ENCODE measurements at places on chromosomes 2 and 18.

GRCh38 chr2:241463276-241464135, 44.9 kb downstream of the STK25 start:
- no peak for DNase-seq

GRCh38 chr2:224417361-224417729, 15.4 kb upstream of the FAM124B start:
- DNase-seq = no peak

- no peak for DNase-seq
Measured at GRCh38 chr2:223746611-223747010, 90.8 kb downstream of the AP1S3 start.

GRCh38 chr2:134395779-134396178, 141.9 kb downstream of the MGAT5 start:
- no peak for DNase-seq

DNA sequence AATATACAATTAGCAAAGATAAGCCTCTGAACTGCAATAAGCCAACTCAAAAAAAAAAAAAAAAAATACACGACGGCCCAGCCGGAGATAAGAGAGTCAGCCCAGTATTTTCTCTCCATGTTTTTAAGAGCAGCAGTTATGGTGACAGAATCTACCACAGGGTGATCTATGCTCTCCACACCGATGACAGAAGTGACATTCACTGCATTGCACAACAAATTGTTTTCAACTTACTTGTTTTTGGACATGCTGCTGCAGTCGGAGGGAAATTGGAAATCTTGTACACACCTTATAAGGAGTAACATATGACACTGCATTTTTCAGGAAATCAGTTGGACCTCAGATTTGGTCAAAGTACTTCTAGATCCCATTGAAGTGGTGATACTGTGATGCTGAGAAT, 23.3 kb upstream of the APOB start:
- no peak for DNase-seq

- no peak for DNase-seq
Measured at GRCh38 chr2:190684931-190685330, 36.0 kb downstream of the NAB1 start.

GRCh38 chr2:20617892-20618467, 32.9 kb downstream of the HS1BP3 start:
- peak; percentile 13 for DNase-seq

- DNase-seq = no peak
Measured at GRCh38 chr18:58253871-58254270, 209.8 kb downstream of the NEDD4L start.

- DNase-seq = no peak
Measured at GRCh38 chr2:122543815-122544214, 788.4 kb downstream of the TSN start.

- no peak for DNase-seq
Measured at GRCh38 chr2:223725494-223725893, 111.9 kb downstream of the AP1S3 start.

DNA sequence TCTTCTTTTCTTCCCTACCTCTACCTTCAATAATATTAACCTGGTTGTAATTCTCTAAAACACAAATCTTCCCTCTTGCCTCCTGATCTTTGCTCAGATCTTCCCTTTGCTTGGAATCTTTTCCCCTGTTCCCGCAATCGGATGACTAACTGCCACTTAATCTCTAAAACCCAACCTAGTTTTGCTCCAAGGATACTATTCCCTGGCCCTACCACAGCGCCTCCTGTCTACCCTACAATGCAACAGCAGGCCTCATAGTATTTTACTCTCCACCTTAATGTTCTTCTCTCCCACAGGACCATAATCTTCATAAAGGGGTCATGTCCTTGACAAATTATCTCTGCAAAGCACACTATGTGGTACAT, 246.8 kb upstream of the TNP1 start:
- no peak for DNase-seq

DNA sequence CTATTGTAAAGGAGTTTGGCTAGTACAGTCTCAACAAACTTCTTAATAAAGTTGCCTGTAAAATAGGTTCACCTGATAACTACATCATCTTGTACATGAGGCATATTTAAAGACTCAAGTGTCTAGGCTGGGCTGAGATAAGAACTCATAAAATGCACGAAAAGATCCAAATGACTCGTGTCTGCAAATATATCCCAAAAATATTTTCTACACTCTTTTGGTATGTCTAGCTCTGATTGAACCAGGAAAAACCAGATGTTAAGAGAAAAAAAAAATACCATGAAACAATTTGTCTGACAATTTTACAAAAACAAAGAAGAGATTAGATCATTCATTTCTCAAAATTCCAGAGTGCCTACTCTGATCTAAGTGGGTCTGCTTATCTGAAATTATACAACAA, 166.9 kb upstream of the OSR1 start:
- DNase-seq = no peak

GRCh38 chr2:16045653-16046352, 105.5 kb downstream of the MYCN start:
- DNase-seq = no peak

- DNase-seq = no peak
Measured at GRCh38 chr18:22067109-22067508, 102.3 kb upstream of the GATA6 start.

DNA sequence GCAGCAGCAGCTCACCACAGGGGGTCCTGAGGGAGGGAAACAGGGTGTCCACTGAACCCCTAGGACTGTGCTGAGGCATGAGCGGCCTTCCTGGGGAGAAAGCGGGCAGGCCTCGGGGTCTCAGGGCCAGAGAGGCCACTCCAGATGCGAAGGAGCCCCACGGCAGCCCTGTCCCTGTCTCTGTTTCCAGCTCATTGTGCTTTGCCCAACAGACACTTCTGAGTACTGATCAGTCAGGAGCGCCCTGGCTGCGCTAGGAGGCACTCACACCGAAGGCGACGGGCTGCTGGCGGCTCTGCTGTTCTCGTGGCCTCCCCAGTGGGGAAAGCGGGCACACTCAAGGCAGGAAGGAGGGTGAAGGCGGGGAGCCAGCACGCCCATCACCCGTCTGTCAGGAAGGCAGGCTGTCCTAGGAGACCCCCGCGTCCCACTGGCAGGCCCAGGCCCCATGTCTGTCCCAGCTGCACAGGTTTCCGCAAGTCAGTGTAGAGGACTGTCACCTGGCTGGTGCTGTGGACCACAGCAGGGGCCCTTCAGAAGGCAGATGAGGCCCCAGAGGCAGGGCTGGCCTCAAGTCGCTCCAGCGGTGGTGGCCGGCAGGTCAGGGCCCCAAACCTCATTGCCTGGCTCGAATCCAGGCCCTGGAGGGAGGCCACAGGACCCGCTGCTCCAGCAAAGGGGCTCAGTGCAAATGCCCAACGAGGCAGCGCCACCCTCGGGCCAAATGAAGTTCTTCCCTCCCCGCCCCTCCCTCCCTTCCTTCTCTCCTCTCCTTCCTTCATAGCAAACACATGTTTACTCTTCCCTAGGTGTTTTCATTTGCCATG, 6.8 kb downstream of the ESPNL start:
- DNase-seq = no peak

GRCh38 chr2:41899189-41899588, 148.6 kb upstream of the PKDCC start:
- no peak for DNase-seq

DNA sequence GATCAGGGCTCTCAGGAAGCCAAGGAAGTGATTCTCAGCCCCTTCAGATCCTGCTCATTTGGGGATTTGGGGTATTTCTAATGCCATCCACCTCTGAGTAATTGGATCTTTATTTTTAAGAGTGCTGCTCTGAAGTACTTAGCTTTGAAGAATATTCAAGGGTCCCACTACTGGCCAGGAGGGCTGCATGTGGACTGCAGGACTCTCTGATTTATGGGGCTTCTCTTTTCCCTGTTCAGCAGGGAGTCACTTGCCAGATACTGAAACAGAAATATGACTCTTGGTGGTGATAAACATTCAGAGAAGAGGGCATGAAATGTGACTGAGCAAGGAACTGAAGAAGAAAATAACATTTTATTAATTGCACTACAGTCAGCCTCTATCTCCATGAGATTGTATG, 138.5 kb downstream of the MTX2 start:
- no peak for DNase-seq

GRCh38 chr18:34352385-34353163, 127.9 kb upstream of the NOL4 start:
- DNase-seq = peak; percentile 99

GRCh38 chr2:223606946-223607345, 4.8 kb upstream of the SCG2 start:
- DNase-seq = no peak

DNA sequence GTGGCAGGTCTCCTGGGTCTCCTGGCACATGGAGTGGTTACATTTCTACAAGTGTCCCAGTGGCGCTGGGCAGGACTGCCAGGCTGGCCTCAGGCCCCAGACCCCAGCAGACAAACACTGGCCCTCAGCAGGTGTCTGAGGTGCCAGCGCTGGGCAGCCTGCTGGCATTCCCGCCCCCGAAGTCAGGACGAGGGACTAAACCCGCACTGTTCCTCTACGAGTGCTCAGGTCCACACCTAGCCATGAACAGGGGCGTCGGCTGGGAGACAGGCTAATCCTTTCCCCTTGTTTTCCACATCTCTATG, 12.8 kb downstream of the SNED1 start:
- DNase-seq = no peak

GRCh38 chr2:142175813-142176338, 45.1 kb upstream of the LRP1B start:
- no peak for DNase-seq

- DNase-seq = no peak
Measured at GRCh38 chr2:16218625-16219024, 278.3 kb downstream of the MYCN start.

DNA sequence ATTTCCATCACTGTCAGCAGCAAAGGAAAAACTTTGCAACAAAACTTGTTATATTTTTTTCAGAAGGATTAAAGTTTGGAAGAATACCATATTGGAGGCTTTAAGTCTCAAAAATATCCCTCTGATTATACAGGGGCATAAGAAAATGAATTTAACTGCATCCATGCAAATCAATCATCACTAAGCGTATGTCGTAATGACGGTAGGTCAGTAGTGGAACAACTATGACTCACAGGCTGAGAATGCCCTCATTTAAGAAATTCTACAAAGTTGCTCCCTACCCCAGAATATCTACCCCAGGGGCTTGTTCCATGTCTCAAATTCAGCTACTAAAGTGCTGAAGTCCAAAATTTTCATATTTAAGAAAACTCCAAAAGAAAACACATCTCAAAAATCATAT, 12.5 kb upstream of the NAB1 start:
- DNase-seq = no peak

DNA sequence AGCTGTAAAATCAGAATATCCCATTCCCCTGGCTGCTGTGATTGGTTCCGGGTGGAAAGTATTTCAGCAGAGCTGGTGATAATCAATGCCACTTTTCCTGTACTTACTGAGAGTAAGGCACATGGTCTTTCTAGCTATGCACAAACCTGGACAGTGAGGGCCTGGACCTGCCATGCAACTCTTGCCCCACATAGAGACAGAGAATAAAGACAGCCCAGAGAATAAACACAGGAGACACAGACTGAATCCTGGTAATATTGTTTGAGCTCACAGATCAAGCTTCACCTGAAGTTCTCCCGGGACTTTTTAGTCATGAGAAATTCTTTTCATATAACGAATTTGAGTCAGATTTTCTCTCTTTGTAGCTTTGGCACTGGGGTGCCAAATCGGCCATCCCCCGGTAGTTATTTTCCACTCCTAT, 81.9 kb downstream of the ACAA2 start:
- DNase-seq = no peak

DNA sequence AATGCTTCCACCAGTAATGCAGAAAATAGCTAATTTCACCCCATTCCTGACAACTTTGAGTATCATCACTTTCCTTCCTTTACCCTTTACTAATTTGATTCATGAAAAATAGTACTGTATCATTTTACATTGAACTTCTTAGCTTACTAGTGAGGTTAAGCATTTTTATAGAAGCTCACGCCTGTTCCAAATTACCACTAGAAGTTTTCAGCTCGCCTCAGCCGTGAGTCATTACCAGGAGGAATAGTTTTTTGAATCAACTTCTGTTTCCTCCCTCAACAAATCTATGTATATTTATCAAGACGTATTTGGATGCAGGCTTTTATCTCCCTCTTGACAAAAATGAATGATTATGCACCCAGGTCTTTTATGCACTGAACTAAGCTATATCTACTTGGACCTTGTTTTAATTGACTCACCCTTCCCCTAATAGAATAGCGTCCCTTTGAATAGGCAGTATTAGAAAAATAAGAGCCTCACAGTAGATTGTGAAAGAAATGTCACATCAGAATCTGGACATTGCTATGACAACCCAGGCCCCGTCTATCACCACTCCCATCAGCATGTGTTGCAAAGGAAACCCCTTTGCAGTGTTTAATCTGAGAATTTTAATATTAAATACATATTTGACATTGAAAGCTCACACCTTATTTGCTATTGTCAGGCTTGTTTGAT, 207.4 kb upstream of the NRP2 start:
- DNase-seq = no peak

- no peak for DNase-seq
Measured at GRCh38 chr2:237427769-237428506, 14.0 kb upstream of the COL6A3 start.

DNA sequence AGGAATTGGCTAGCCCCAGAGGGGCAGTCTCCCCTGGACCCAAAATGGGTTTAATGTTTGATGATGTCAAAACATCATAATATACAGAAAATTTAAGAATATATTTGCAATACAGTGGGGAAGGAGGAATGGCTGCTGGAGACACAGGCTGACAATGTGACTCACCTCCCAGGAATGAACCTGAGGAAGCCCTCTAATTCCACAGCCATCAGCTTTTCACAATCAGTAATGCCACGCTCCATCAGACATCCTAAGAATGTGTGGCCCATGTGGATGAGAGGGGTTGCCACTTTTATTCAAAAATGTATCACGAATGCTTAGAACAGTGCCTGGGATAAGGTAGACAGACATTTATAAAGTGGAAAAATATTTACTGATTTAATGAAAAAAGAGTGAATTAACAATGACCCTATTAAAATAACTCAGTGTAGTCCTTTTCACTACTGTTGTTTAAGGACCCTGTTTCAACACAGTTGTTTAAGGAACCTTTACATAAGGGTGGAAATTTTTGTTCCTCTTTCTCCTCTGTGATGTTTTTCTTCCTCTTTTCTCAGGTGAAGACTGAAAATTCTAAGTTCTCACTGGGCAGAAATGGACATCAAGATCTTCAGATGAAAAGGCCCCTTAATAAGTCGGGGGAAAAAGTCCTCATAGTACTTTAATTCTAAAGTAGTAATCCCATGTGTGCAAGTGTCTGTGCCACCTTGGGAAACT, 17.5 kb upstream of the TMEM163 start:
- no peak for DNase-seq

DNA sequence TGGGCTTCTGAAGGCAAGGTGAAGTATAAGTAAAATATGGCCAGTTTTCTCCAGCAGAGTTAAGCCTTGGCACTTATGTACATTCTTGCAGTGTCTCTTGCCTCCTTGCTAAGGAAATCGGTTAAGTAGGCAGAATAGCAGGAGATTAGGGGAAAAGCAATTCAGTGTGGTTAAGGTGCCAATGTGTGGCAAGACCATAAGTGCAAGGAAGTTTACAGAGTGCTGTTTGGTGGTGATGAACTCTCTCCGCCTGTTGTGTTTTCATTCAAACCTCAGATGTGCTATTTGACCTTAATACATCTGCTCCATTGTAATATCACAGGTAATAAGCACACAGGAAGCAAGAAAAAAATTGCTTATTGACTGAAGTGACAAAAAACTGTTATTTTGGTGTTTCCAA, 156.1 kb downstream of the MGAT5 start:
- DNase-seq = peak; percentile 32

- no peak for DNase-seq
Measured at GRCh38 chr2:75090770-75091515, 108.4 kb downstream of the TACR1 start.

Measured in NCI-H2081 (cell line).